ENCODE measurements at places on chromosomes 7 and 10. TPM values are rescaled to one million over a fixed set of nuclear protein-coding genes. Genes with fewer than 3 reads are reported as not detected.

- DNase-seq: no peak
Measured at GRCh38 chr10:125016611-125017202, 74.8 kb downstream of the ZRANB1 start.

GRCh38 chr7:74479961-74480829 is 26.5 kb downstream of the GTF2IRD1 start:
- DNase-seq: no peak

DNA sequence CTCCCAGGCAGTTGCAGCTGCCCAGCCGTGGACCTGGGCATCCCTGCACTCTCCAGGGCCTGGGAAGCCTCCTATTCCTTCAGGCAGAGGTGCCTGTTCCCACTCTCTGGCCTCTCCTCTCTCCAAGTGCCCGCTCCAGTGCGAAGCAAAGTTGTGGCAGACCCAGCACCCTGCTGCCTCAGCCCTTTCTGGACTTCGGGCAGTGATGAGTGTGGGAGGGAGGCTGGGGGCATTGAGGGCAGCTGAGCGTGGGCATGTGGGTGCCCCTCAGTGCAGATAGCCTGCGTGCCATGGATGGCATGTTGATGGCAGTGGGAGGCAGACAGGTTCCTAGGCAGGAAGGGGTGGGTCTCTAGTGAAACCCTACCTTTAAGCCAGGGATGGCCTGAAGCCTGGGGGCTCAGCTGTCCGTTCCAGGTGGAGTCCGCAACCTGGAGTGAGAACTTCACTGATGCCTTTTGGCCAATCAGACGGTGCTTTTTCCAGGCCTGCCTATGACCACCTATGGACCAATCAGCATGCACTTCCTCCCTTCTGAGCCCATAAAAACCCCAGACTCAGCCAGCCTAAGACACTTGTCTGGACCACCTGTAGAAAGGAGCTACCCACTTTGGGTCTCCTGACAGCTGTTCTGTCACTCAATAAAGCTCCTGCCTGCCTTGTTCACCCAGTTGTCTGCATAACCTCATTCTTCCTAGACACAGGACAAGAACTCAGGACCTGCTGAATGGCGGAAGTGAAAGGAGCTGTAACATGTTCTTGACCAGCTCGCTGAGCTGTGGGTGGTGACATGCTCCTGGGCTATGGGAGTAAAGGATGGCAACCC is 26.1 kb downstream of the SVIL start:
- no peak for DNase-seq

- DNase-seq: no peak
Measured at GRCh38 chr7:38558761-38559345, 72.3 kb downstream of the AMPH start.

GRCh38 chr7:53397911-53398310 is 362.5 kb downstream of the POM121L12 start:
- DNase-seq: no peak

DNA sequence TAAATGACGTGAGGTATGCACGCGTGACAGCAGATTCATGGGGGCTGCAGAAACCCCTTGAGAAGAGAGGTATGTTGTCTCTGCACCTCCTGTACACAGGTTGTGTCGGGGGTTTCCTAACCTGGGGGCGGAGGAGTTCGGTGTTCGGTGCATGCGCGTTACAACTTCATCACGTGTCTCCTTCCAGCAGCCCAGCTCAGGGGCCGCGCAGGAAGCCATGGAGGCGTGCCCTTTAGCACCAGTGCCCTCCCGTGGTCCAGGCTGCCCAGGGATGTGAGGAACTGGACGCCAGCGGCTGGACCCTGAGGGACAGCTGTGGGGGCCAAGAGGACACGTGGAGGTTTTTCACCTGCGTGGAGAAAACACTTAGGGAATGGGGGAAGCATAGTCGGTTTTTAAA is 186.4 kb downstream of the EBF3 start:
- no peak for DNase-seq

Gene CBLL1
- 60.1 TPM for total RNA-seq

Gene CALCR
- total RNA-seq: not detected

DNA sequence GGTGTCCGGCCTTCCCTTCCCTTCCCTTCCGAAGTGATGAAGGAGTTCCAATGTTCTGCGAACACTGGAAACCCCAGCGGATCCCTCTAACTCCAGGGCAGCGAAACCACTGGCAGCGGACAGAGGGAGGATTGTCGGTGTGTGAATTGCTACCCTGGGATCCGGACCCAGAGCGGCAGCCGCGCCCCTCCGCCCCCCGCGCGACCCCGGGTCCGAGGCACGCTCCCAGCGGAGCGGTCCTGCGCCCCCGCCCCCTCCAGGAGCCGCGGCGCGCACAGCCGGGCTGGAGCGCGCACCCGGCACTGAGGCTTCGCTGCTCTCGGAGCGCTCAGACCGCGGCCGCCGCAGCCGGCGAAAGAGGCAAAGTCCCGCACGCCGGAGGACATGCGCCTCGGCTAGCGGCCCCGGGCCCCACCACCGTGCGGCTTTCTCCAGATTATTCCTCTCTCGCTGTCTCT is at the start of gene PTPRZ1:
TSS of gene PTPRZ1 (plus strand) at position 331 of the 458 bp plus-strand sequence. CDS start 339 bp downstream, outside the sequence.
- no peak for DNase-seq

DNA sequence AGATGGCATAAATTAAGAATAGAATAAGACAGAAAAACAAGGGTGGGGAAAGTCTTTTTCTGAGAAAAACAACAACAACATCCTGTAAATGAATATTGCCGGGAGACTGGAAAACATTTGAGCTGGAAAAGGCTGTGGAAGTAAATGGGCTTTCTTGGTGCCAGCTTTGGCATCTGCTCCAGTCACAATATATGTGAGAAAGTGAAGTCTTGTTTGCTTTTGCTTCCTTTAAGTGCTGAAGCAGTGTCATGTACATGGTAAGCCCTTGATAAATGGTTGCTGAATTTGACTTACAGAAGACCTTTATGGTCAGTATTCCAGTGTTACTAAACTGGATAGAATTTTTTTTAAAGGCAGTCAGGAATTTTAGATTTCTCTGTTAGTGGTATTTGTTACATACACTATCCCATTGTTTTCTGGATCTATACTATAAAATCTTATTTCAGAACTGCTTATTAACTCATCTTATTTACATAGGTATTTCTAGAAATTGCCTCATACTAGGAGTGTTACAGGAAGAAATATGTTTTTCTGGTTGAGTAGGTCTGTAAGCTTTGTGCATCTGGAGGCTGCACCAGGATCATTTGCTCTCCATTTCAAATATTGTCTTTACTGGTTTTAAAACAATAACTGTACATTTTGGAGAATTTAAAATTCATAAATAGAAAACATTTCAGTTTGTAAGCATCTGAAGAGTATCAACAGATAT is 201.7 kb upstream of the FOXP2 start:
- DNase-seq: no peak

DNA sequence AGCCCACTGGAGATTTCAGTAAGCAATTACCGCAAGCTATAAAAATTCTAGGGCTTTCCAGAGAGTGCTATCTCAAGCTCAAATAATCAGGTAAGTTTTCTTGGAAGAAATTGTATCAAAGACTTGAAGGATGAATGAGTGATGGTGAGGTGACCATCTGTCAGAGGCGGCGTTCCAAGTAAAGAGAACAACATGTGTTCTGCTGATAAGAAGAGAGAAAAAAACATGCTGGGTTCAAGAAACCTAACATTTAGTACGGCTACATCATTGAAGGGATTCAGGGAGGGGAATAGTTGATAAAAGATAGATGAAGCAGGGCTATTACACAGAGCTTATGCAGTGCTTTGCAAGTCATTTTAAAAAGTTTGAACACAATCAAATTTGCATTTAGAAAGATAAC is 100.7 kb downstream of the GNAI1 start:
- no peak for DNase-seq

DNA sequence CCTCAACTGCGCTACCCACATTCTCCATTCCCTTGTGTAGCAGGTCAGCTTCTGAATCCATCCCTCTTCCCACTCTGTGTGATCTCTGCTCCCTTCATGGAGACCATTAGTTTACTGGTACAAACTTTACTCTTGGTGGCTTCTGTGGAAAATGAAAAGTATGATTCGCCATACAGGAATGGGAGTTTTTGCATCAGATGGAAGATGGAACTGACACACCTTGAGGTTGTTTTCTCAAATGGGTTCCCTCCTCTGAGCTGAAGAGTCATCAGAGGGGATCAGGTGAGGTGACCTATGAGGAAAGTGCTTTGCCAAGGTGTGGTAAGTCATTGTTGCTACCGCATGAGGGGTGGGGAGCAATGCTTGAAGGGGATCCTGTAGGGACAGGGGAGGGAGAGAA is 266.8 kb downstream of the INHBA start:
- DNase-seq: no peak

Gene ECHS1
- total RNA-seq: 77.7 TPM

Gene ADRB1
- total RNA-seq: 10.4 TPM

Gene NACAD
- total RNA-seq: 7.3 TPM

Gene H2AZ2
- 227 TPM for total RNA-seq

DNA sequence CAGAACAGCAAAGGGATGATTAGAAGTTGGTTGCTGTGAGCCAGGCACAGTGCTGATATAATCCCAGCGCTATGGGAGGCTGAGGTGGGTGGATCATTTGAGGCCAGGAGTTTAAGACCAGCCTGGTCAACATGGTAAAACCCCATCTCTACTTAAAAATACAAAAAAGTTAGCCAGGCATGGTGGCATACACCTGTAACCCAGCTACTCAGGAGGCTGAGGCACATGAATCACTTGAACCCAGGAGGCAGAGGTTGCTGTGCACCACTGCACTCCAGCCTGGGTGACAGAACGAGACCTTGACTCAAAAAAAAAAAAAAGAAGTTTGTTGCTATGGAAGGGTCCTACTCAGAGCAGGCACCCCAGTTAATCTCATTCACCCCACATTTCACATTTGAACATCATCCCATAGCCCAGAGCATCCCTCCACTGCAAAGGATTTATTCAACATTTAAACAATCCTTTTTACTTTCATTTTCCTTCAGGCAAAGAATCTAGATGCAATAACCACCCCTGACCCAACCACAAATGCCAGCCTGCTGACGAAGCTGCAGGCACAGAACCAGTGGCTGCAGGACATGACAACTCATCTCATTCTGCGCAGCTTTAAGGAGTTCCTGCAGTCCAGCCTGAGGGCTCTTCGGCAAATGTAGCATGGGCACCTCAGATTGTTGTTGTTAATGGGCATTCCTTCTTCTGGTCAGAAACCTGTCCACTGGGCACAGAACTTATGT is 4.1 kb downstream of the IL6 start:
- DNase-seq: no peak

GRCh38 chr10:121831777-121832176 is 96.1 kb downstream of the ATE1 start:
- DNase-seq: no peak

- DNase-seq: no peak
Measured at GRCh38 chr10:71849461-71849908, 1.6 kb downstream of the PSAP start.

Gene PON1
- not detected for total RNA-seq

DNA sequence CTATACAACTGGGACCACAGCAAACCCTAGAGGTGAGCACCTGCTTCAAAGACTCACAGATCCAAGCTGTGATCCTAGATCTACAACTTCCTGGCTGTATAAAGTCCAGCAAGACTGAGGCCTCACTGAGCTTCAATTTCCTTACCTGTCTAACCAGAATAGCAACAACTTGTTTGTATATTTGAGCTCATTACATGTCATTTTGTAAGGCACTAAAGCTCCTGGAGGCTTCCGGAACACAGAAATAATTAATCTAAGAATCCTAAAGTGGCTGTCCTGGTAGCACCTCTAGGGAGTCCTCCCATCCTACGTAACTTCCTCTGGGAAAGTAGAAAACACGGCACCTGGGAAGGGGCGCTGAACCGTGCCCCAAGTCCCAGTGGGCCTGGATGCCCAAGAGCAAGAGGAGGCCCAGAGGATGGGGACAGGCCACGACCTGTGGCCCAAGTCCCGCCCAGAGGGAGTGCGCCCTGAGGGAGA is 39.4 kb downstream of the HK1 start:
- DNase-seq: no peak

- no peak for DNase-seq
Measured at GRCh38 chr7:15503603-15504290, 58.1 kb downstream of the AGMO start.

- no peak for DNase-seq
Measured at GRCh38 chr10:112370424-112370819, 3.5 kb upstream of the ACSL5 start.

Gene STEAP4
- total RNA-seq: 48.7 TPM

Gene RADIL
- 12.1 TPM for total RNA-seq

Gene CALHM3
- not detected for total RNA-seq

Gene TMEM176B
- total RNA-seq: 51.6 TPM

DNA sequence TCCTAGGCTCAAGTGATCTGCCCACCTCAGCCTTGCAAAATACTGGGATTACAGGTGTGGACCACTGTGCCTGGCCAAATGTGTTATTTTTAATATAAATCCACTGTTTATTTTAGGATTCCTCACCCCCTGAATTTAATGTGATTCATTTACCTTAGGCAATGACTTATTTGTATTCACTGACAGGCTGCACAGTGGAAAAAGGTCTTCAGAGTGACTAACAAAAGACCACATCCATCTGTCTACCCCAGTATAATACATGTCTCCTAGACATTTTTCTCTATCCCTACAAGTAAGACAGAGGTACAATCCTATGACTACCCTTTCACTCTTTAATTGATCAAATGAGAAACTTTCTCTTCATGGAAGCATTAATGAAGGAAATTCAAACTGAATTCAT is 230.2 kb downstream of the AHR start:
- DNase-seq: no peak

DNA sequence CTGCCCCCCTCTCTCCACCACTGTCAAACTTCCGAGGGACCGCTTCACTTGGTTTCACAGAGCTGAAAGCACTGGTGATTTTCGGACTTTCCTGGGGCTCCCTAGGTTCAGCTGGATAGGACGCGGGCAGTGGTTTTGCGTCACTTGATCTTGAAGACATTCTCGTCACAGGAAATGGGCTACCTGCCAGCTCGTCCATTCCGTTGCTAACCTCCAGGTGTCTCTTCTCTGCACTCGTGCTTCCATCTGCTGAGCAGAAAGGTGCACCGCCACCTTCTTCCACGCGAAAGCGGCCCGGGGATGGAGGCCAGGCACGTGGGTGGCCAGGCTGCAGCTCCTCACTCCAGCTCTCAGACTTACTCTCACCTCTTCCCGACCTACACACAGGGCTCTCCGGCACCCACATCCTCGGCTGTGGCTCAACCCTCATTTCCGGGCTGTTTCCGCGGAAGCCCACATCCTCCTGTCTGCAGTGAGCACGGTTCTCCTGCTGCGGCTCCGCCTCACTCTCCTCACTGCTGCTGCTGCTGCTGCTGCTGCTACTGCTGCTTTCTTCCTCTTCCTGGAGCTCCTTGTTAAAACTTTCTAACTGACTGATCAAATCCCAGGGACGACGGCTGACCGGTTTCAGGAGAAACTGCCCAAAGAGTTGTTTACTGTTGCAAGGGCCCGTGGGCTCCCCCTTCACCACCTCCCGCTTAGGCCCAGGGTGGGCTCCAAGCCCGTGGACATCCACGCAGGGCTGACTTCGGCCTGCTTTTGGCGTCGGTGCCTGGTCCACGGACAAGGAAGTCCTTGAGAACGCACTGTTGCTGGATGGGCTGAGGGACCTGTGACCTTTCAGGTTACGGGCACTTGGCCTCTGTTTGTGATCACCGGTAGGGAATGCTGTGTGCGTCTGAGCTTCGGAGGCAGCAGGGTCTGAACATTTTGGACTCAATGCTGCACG is 32.1 kb downstream of the JCAD start:
- no peak for DNase-seq

Gene IDI2
- not detected for total RNA-seq

Gene SFR1
- 9.1 TPM for total RNA-seq

Measured in esophagus muscularis mucosa (tissue), 4 donors.